ENCODE measurements at places on chromosomes 3 and 15. TPM values are rescaled to one million over a fixed set of nuclear protein-coding genes. Genes with fewer than 3 reads are reported as not detected.

The STAC gene
- total RNA-seq: 4.5 TPM

The WNT7A gene
- total RNA-seq: 5.0 TPM

GRCh38 chr3:126393563-126393962, 1.1 kb upstream of the CFAP100 start:
- no peak overlapping the region for H3K27ac ChIP-seq
- no peak overlapping the region for H3K4me3 ChIP-seq
- peaks cover 12% of the 10 kb centered on the region for H3K36me3 ChIP-seq
- DNase-seq: no peak
- H3K4me1 ChIP-seq: peaks cover 45% of the 10 kb centered on the region
- no peaks in the 10 kb centered on the region for H3K27me3 ChIP-seq

The IGF2BP2 gene
- total RNA-seq: 59.3 TPM

The DNAH12 gene
- total RNA-seq: 2.8 TPM

The ZNF660 gene
- total RNA-seq: 10.0 TPM

- H3K27ac ChIP-seq: no peak overlapping the region
- H3K27me3 ChIP-seq: no peaks in the 10 kb centered on the region
- H3K4me1 ChIP-seq: no peaks in the 10 kb centered on the region
- H3K36me3 ChIP-seq: no peaks in the 10 kb centered on the region
These were observed 91.8 kb downstream of the RYR3 start for GRCh38 chr15:33402600-33402999.

DNA sequence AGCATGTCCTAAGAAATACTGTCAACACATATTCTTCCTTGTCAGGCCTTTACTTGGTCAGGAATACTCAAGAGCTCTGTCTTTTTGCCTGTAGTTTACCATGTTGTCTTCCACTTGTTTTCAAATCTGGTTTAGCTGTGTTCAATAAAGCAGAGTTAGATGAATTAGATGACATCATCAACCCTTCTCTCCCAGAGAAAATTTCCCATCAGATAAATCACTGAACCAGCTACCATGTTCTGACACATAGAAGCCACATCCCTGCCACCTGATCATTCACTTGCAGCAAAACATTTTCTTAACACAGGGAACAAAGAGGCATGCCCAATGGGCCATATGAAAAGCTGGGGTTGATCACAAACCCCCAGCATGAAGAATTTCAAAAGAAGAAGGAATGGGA, 42.1 kb downstream of the TERC start:
- H3K36me3 ChIP-seq: no peaks in the 10 kb centered on the region
- no peak overlapping the region for H3K27ac ChIP-seq
- H3K27me3 ChIP-seq: no peaks in the 10 kb centered on the region
- no peak for DNase-seq
- H3K4me3 ChIP-seq: no peak overlapping the region

GRCh38 chr3:167729591-167729990, 5.1 kb downstream of the PDCD10 start:
- H3K27me3 ChIP-seq: no peaks in the 10 kb centered on the region
- H3K4me1 ChIP-seq: no peaks in the 10 kb centered on the region
- no peak overlapping the region for H3K27ac ChIP-seq
- no peak overlapping the region for H3K4me3 ChIP-seq
- H3K36me3 ChIP-seq: no peaks in the 10 kb centered on the region

The GANC gene
- total RNA-seq: 23.1 TPM

GRCh38 chr3:194487289-194488054, 670 bp upstream of the ATP13A3 start:
- peak overlapping the region; percentile 66 for H3K4me3 ChIP-seq
- H3K36me3 ChIP-seq: no peaks in the 10 kb centered on the region
- peak; percentile 69 for DNase-seq

- H3K4me3 ChIP-seq: no peak overlapping the region
- no peak overlapping the region for H3K27ac ChIP-seq
- no peaks in the 10 kb centered on the region for H3K4me1 ChIP-seq
These were observed 290.6 kb downstream of the SATB1 start for GRCh38 chr3:18134386-18135059.

The ACTC1 gene
- total RNA-seq: 2.0 TPM

The FSD2 gene
- total RNA-seq: 0.06 TPM

- no peak for DNase-seq
- no peaks in the 10 kb centered on the region for H3K27me3 ChIP-seq
- H3K4me3 ChIP-seq: no peak overlapping the region
- H3K27ac ChIP-seq: no peak overlapping the region
- peaks cover 7% of the 10 kb centered on the region for H3K4me1 ChIP-seq
- H3K36me3 ChIP-seq: no peaks in the 10 kb centered on the region
These were observed 8.2 kb upstream of the VGLL4 start for GRCh38 chr3:11651900-11652299.

GRCh38 chr15:69976366-69976994, 121.2 kb downstream of the TLE3 start:
- H3K27me3 ChIP-seq: peaks cover under 1% of the 10 kb centered on the region
- H3K4me3 ChIP-seq: no peak overlapping the region
- no peaks in the 10 kb centered on the region for H3K36me3 ChIP-seq
- peak; percentile 72 for DNase-seq

The PAQR5 gene
- 5.3 TPM for total RNA-seq

- no peaks in the 10 kb centered on the region for H3K36me3 ChIP-seq
- no peaks in the 10 kb centered on the region for H3K4me1 ChIP-seq
- DNase-seq: no peak
- H3K27me3 ChIP-seq: no peaks in the 10 kb centered on the region
- H3K27ac ChIP-seq: no peak overlapping the region
These were observed 91.0 kb downstream of the EPHB1 start for GRCh38 chr3:134885877-134886621.

DNA sequence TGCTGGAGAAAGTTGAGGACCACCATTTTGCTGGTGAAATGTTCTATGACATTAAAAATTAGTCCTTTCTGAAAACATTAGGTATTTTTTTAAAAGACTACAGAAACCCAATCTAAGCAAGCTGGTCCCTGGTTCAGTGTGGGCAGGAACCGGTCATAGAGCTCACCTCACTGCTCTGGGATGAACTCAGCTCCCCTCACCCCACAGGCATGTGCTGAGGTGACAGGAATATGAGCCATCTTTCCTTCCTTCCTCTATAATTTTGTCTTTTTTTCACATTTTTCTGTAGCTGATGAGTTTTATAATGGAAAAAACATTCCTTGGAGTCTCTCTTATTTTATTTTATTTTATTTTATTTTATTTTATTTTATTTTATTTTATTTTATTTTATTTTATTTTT, 8.2 kb upstream of the LRRC15 start:
- no peak overlapping the region for H3K27ac ChIP-seq
- H3K27me3 ChIP-seq: no peaks in the 10 kb centered on the region
- no peak overlapping the region for H3K4me3 ChIP-seq
- peaks cover 28% of the 10 kb centered on the region for H3K4me1 ChIP-seq
- no peaks in the 10 kb centered on the region for H3K36me3 ChIP-seq
- no peak for DNase-seq

DNA sequence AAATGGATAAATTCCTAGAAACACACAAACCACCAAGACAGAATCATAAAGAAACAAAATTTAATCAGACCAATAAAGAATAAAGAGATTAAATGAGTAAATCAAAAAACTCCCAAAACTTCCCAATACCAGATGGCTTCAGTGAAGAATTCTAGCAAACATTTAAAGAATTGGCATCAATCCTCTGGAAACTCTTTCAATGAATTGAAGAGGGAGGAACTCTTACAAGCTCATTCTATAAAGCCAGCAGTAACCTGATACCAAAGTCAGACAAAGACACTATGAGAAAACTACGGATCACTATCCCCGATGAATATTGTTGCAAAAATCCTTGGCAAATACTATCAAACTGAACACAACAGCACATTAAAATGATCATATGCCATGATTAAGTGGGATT, 81.9 kb upstream of the SLCO2A1 start:
- no peak for DNase-seq
- H3K4me3 ChIP-seq: no peak overlapping the region
- H3K36me3 ChIP-seq: no peaks in the 10 kb centered on the region
- H3K4me1 ChIP-seq: no peaks in the 10 kb centered on the region

The ALS2CL gene
- total RNA-seq: 5.9 TPM

- H3K27me3 ChIP-seq: no peaks in the 10 kb centered on the region
- DNase-seq: no peak
- no peak overlapping the region for H3K4me3 ChIP-seq
- H3K27ac ChIP-seq: no peak overlapping the region
- no peaks in the 10 kb centered on the region for H3K36me3 ChIP-seq
These were observed 30.5 kb upstream of the GNB5 start for GRCh38 chr15:52221730-52222129.

DNA sequence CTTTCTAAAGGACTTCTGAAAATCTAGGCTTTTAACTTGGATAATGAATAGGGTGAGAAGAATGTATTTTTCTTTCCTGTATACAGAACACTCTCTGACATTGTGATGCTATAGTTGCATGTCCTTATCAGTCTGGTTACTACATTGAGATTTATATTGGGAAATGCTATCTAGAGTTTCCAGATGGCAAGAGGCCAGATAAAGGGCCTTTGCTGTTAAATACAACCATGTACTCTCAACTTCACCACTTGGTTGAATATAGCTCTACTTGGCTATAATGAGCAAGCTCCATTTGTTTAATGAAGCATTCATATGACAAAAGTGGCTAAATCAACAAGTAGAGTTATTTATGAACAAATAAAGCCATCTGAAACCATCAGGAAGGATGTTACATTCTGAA, 91.0 kb downstream of the IGSF11 start:
- DNase-seq: peak; percentile 9
- H3K27me3 ChIP-seq: no peaks in the 10 kb centered on the region
- H3K4me1 ChIP-seq: no peaks in the 10 kb centered on the region
- H3K36me3 ChIP-seq: no peaks in the 10 kb centered on the region
- H3K4me3 ChIP-seq: no peak overlapping the region

GRCh38 chr3:25654576-25654975, 10.1 kb downstream of the TOP2B start:
- DNase-seq: no peak
- H3K27me3 ChIP-seq: no peaks in the 10 kb centered on the region
- peaks cover 7% of the 10 kb centered on the region for H3K4me1 ChIP-seq

The DET1 gene
- 8.8 TPM for total RNA-seq
